ENCODE measurements at places on chromosomes 1 and 21.

GRCh38 chr1:187641015-187641414 lies 812.3 kb downstream of the PLA2G4A start:
- DNase-seq, result no peak

GRCh38 chr1:201648066-201648906 lies 109.4 kb downstream of the NAV1 start:
- DNase-seq, result peak; percentile 78

- DNase-seq, result no peak
Measured at GRCh38 chr1:197884173-197884572, 18.3 kb upstream of the C1orf53 start.

GRCh38 chr21:43306911-43307676 lies 119.8 kb downstream of the SIK1 start:
- DNase-seq, result no peak

DNA sequence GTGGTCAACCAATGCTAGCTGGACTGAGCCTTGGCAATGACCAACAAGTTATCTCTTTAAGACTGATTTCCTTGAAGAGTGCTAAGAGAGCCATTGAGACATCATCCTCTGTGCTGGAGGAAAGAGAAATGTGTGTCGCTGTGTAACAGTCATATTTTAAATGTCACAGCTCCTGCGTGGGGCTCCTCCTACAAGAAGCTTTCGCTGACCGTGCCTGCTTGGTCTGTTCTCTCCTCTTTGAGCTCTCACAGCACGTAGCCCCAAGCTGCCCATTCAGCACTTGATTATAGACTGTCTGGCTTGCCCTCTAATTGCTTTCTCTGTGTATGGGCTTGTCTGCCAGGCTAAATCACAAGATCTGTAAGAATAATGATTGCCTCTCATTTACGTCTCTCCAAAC lies 221.3 kb downstream of the FOXD2 start:
- peak; percentile 15 for DNase-seq

GRCh38 chr1:57623039-57623790 lies 199.4 kb upstream of the DAB1 start:
- DNase-seq, result no peak

DNA sequence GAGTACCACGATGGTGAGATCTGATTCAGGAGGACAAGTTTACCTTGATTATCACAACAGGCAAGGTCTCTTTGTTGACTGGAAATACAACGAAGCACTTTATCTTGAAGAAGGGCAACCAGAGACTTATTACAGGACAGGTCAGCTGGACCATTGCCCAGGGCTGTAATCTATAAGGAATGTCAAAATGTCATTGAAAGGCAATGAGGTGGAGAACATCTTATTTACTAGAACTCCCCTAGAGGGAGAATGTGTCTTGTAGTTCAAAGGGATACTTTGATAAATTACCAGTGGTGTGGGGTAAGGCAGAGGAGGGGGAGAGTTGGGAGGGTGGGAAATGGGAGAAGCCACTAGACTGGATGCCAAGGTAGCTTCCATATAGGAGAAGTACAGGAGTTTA lies 212.3 kb downstream of the NCAM2 start:
- DNase-seq, result no peak

GRCh38 chr1:78536427-78536826 lies 45.7 kb downstream of the PTGFR start:
- no peak for DNase-seq

DNA sequence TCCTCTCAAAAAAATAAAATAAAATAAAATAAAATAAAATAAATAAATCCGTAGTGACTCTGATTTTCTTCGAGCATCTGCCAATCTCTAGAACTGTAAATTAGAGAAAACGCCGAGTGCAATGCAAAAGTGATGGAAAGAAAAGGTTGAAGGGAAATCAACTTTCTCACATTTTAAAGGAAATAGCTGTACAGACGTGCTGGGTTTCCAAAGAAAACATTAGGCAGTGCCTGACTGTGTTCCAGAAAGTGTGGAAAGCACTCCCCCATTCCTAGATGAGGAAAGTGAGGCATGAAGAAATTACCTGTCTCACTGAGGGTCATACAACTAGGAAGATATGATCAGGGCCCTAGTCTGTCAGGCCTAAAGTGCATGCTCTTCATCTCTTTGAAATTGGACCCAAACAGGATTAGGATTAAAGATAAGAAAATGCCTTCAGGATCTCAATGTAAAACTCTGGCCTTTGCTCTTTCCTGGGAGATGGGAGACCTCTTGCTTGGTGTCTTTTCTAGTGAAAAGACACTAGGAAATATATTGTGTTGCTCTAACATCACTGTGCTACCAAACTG lies 1.8 kb upstream of the PTPN14 start:
- DNase-seq, result no peak

DNA sequence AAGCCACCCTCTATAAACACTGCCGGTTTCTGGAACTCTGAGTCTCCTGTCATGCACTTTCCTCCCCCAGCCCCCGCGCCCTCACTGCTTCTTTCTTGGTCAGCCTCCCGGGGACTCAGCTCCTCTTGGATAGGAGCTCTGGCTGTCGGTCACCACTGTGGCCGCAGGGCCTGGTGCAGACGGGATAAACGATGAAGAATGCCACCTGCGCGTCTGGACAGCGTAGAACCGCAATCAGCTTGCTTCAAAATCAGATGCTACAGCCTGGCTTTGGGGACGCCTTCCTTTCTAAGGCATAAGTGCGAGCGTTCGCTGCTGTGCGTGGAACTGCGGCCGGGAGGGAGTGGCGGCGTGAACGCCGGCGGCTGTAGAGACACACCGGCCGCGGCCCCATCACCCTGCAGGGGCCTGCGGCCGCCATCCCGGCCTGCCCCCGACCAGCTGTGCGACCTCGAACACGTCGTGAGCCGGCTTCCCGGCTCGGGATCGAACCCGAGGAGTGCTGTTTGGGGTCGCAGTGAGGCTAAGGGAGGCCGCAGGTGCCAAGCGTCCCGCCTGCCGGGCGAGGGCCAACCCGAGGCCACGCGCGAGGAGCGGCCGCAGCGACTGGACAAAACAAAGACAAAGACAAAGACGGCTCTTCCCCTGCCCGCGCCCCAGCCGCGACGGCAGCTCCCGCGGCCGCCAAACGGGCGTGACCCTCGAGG lies 688 bp downstream of the PTTG1IP start:
- no peak for DNase-seq

DNA sequence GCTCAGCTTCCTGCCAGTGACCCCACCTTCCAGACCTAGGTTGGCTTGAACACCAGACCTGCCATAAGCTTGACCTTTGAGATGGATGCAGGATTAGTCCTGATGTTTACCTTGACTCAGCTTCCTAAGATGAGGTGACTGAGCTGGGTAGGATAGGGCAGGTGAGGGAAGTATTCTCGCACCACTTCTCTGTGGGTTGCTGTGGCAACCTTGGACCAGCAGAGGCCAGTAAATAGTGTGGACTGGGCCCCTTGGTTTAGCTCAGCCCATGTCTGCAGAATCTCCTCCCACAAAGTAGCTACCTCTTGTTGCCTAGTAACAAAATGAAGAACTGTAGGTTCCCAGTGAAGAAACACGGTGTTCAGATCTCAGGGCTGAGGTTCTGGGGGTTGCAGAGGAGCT lies 8.4 kb downstream of the RPS6KA1 start:
- DNase-seq, result no peak

- DNase-seq, result peak; percentile 75
Measured at GRCh38 chr1:116020668-116021272, 44.5 kb downstream of the SLC22A15 start.

DNA sequence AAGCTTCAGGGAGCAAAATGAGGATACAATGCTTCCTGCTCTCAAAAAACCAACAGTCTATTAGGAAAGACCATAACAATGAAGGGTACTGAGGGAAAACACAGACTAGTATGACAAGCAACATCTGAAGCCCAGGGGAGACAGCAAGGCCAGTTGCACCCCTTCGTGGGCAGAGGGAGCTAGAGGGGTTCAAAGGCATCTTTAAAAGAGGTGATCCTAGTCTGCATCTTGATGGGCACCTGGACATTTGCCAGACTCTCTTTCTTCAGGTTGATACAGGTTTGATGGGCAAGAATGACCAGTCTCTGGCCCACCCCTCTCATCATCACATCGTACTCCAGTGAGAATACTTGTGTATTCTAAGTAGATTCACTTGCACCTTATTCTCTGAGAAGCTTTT lies 177.7 kb downstream of the VAV3 start:
- no peak for DNase-seq

DNA sequence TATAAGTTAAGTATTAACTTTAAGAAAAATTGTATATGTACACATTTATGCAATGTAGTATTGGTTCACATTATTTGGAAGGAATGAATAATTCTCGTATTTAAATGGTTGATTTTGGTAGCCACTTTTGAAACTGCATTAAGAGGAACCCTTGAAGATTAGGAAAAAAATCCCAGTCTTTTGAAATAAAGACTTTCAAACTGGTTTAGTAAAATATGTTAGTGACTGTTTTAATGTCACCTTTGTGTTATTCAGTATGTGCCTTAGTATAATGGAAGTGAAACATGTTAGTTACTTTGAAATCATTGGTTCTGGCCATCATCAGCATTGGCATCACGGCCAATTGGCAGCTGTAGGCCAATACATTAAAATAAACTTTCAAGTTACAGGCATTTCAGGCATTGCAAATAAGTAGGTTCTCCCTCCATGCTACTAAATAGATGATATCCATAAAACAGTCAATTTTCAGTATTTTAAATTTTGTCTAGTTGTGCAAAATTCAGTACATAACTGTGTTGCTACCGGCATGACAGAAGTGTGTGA lies 4.4 kb downstream of the MIER1 start:
- DNase-seq, result no peak

- no peak for DNase-seq
Measured at GRCh38 chr1:205074513-205074912, 9.7 kb downstream of the TMEM81 start.

DNA sequence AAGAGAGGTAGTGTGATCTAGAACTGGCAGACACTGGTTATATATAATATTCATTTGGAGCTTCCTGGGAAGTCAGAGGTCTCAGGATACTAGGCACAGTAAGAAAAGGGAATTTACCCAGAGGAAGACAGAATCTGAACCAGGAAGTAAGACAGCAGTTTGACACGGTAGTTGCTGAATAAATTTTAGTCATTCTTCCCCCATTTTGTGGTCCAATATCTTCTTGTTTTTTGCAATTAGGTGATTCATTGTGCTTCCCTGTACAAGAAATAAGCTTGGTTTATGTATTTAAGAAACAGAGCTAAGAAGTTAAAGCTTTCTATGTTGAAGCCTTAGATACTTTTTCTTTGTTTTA lies 1.3 kb downstream of the TMEM167B start:
- no peak for DNase-seq

GRCh38 chr1:181424786-181425403 lies 58.4 kb upstream of the CACNA1E start:
- DNase-seq, result peak; percentile 62

Measured in putamen (tissue), 1 donor.